ENCODE measurements at places on chromosomes 4 and X.

DNA sequence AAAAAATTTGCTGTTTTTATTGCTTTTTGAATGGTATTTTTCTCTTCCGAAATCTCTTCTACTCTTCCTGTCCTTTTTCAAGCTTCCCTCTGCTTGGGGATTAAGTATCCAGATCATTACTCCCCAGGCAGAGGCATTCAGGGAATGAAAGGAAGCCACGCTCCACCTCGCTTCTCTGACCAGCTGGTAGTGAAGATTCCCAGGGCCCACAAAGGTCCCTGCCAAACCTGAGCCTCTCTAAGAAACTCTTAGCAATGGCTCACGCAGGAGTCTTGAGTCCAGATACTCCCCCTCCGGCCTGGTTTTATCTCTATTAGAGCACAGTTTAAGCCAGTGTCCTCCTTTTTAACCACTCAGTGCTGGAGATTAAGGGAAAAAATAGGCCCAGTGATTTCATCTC is 51.4 kb upstream of the SOD3 start:
- DNase-seq: peak; percentile 67

DNA sequence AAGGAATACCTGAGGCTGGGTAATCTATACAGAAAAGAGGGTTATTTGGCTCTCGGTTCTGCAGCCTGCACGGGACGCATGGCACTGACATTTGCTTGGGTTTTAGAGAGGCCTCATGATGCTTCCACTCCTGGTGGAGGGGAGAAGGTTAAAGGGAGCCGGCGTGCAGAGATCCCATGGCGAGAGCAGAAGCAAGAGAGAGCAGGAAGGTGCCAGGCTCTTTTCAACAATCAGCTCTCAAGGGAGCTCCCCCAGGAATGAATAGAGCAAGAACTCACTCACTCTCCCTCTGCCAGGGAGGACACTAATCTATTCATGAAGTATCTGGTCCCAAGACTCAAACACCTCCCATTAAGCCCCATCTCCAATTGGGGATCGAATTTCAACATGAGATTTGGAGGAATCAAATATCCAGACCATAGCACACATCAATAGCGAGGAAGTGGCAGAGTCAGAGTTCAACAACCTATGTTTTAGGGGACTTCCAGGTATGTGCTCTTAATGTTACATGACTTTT is 109.8 kb downstream of the SORBS2 start:
- DNase-seq: no peak

GRCh38 chr4:153651587-153651986 is 32.5 kb upstream of the TLR2 start:
- DNase-seq: no peak

GRCh38 chr4:152063621-152064240 is 302.9 kb upstream of the GATB start:
- DNase-seq: peak; percentile 29

- DNase-seq: no peak
These were observed 80.8 kb downstream of the LARP1B start for GRCh38 chr4:128141866-128142265.

GRCh38 chr4:185099024-185099682 is 43.9 kb upstream of the SLC25A4 start:
- DNase-seq: peak; percentile 46

- DNase-seq: no peak
These were observed 73.6 kb upstream of the RPL34 start for GRCh38 chr4:108546728-108547127.

GRCh38 chr4:189385579-189385978 is 555.1 kb upstream of the FRG1 start:
- DNase-seq: no peak

DNA sequence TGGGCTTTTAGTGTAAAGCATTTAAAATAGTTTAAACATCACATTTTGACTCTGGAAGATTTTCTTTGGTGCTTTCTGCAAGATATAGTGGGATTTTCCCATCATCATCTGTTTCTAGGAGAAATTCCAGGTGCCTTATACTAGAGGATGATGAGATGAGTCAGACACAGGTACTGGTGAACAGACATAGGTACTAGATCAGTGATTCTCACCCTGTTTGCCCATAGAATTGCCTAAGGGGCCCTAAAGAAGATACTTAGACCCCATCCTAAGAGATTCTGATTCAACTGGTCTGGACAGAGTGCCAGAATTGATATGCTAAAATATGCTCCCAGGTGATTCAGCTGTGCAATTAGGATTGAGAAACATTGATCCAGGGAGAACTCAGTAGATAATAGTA is 9.7 kb downstream of the TSPAN7 start:
- DNase-seq: no peak

DNA sequence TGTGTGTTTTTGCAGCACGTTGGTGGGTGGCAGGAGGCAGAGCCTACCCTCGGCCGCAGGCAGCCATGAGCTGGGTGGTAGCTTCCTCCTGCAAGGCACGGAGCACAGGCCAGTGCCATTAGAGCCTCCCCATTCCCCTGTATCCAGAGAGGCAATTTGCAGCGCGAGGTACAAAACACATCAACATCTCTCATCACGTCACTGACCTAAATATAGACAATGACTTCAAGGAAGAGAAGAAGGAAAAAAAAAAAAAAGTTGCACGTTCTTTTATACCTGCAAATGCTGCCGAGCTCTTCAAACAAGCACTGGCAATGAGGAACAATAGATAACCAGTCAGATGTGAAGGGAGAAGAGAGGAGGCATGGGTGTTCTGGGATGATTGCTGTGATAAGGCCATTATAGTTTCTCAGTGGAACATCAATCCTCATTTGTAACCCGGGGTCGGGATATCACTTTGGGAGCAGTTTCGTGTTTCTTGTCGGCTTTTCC is 159.9 kb downstream of the MGST2 start:
- no peak for DNase-seq

DNA sequence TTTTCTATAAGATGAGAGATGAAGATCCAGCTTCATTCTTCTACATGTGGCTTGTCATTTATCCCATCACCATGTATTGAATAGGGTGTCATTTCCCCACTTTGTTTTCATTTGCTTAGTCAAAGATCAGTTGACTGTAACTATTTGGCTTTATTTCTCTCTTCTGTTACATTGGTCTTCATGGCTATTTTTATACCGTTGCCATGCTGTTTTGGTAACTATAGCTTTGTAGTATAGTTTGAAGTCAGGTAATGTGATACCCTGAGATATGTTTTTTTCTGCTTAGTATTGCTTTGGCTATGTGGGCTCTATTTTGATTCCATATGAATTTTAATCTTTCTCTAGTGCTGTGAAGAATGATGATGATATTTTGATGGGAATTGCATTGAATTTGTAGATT is 514.3 kb downstream of the GBA3 start:
- no peak for DNase-seq

- DNase-seq: no peak
These were observed 819.2 kb downstream of the PCDH18 start for GRCh38 chr4:136713140-136713539.

- no peak for DNase-seq
These were observed 29.6 kb upstream of the HCCS start for GRCh38 chrX:11081511-11081910.

- no peak for DNase-seq
These were observed 76.3 kb downstream of the SYNPO2 start for GRCh38 chr4:118964891-118965411.
